ENCODE measurements at places on chromosomes 16 and 17.

GRCh38 chr17:64357191-64357981 lies 33.3 kb downstream of the PECAM1 start:
- DNase-seq = peak; percentile 5

GRCh38 chr16:14011846-14012245 lies 59.3 kb upstream of the MRTFB start:
- no peak for DNase-seq

GRCh38 chr17:68305142-68305541 lies 13.8 kb downstream of the ARSG start:
- no peak for DNase-seq

DNA sequence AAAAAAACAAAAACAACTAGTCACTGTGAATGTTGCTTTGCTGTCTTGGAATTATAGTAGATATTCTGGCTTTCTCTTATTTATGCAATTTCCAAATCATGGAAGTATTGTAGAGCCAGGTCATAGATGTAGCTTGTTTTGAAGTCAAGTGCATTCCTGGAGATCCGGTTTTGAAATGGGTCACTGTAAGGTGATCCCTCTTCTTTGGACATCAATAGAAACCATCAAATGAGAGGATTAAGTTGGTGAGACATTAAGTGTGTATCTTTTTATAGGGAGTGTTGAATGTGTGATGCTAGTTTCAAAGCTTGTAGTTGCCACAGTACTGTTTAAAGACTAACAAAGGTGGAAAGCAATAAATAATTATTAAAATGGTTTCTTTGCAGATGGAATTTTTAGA lies 4.5 kb downstream of the PRKAR1A start:
- DNase-seq = no peak

GRCh38 chr16:21986692-21987246 lies 14.1 kb downstream of the PDZD9 start:
- DNase-seq = no peak

All from activated naive CD8-positive, alpha-beta T cell treated with anti-CD3 and anti-CD28 coated beads, Interleukin-2, amount 10 ng/mL, durations not matched to agents 7 days and 5 days (primary cell).